SK-N-SH treated with all-trans-retinoic acid at 6 μM for 48 hours (cell line): ENCODE measurements at places on chromosomes 5 and 9.

DNA sequence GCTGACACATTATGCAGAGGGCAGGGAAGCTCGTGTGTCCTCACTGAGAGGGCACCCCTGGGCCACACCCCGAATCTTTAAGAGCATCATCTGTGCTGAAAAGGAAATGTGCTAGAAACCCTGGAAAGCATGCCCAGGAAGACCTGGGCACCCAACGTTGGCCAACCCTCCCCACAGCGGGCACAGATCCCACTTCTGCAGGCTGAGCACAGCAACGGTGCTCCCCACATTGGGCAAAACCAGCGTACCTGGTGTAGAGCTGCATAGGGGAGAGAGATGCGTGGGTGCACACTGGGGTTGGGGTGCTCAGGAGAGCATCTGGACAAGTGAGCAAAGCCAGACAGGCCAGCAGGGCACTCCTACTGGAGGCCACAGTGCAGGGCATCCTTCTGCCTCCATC, 32.6 kb downstream of the ROR2 start:
- ATAC-seq, result no peak

DNA sequence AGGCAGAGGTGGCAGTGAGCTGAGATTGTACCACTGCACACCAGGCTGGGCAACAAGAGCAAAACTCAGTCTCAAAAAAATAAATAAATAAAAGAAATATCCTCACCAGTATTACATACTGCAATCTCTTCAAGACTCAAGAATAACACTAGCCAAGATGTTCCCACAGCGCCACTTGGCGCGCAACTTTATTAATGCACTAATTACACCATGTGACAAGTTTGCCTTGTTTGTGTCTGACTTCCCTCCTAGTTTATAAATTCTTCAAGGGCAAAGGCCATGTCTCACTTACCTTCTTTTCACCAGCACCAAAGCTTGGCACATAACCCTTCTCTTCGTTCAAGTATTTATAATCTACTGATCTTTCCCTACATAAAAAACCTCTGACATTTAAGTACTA, 4.8 kb downstream of the SKP1 start:
- ATAC-seq, result no peak

DNA sequence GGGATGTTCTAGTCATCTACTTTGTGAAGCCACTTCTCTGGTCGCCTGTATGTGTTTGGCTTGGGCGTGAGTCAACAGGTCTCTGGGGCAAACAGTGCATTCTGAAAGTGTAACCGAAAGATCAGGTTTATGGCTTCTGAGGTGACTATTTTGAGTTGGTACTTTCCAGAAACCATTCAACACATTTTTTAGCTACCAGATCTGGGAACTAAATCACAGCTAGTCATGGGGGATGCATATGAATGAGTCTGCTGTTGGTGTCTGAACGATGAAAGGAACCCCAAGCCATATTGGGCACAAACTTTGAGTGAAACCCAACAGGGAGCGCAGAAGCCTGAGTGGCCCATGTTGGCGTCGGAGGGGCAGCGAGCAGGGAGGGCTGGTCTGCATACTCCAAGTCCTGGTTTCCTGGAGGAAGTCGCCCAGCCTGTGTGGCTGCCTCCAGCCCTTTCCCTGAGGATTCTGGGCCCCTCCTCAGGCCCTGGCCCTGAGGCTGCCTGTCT, 35.3 kb downstream of the UBE2QL1 start:
- ATAC-seq, result no peak

- no peak for ATAC-seq
Observed at GRCh38 chr5:172185096-172185461, 2.9 kb downstream of the STK10 start.

GRCh38 chr9:89549031-89549644, 51.2 kb upstream of the SEMA4D start:
- ATAC-seq, result peak; percentile 100

DNA sequence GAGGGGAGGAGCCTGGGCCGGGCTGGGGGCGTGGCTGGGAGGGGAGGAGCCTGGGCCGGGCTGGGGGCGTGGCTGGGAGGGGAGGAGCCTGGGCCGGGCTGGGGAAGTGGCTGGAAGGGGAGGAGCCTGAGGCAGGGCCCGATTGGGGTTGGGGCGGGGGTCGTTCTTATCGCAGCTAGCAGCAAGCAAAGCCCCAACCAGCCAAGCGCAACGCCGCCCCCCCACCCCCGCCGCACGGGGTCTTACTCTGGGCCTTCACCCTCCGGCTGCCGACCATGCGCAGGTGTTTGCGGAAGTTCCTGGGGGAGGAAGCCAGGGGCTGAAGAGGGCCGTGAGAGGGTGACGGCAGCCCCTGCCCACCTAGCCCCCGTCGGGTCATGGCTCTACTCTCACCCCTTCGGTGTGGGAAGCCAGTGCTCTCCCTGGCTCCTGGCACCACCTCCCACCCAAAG, 5.0 kb downstream of the NSMF start:
- peak; percentile 15 for ATAC-seq

GRCh38 chr9:1008216-1008615, 31.8 kb downstream of the DMRT3 start:
- ATAC-seq, result no peak

DNA sequence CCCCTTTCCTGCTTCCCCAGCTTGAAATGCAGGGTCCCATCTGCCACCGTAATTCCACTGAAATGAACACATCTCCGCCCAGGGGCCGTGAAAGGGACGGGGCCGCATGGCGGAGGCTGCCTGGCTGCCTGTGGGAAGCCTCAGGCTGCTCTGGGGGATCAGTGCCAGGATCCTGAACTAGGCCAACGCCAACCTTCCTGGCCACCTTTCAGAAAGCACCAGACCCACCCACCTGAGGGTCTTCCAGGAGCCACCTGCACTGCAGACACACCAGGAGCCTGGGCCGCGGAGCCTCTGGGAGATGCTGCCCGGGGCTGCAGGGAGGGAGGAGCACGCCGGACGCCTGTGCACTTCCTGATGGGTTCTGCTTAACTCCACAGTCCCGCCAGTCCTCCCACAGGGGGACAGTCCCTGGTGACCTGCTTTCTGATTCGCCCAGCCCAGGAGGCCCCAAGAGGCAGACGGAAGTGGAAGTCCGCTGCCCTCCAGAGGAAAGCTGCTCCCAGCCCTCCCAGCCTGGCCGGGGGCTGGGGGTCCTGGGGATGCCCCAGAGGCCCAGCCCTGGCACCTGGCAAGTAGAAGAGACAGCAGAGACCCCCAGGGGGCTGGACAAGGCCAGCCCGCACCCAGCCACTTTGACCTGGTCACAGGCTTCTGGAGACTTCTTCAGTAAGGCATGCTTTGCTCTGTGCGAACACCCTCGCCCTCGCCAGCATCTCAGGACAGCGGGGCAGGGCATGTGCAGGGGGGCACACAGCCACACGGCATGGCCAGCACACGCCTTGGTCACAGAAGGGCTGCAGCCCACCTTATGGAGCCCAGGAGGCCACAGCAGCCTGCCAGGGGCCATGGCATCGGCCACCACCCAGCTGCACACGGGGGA, at the start of gene CARD9:
TSS of gene CARD9 (minus strand) at position 370 of the 883 bp plus-strand sequence. CDS start 1,591 bp downstream, outside the sequence.
- ATAC-seq, result peak; percentile 27

DNA sequence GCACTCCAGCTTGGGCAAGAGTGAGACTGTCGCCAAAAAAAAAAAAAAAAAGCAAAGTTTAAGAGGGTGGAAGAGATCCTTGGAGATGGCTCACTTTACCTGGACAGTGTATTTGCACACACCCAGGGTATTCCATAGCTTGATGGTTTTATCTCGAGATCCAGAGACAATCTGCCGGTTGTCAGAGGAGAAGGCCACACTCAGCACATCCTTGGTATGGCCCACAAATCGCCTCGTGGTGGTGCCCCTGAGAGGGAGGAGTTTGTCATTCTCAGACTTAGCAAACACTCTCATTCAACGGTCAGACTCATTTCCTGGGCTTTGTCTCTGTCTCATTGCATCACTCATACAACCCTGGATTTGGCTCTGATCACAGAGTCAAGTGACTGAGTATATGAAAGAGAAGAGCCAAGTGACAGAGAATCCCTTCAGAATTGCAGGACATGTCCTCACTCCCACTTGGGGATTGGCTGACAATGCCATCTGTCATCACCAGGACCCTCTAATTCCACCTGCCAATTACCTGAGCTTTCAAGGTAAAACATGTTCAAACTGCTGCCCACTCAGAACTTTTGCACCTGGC, 2.2 kb downstream of the RACK1 start:
- peak; percentile 9 for ATAC-seq

GRCh38 chr5:69004676-69005075, 89.1 kb upstream of the SLC30A5 start:
- ATAC-seq, result no peak

DNA sequence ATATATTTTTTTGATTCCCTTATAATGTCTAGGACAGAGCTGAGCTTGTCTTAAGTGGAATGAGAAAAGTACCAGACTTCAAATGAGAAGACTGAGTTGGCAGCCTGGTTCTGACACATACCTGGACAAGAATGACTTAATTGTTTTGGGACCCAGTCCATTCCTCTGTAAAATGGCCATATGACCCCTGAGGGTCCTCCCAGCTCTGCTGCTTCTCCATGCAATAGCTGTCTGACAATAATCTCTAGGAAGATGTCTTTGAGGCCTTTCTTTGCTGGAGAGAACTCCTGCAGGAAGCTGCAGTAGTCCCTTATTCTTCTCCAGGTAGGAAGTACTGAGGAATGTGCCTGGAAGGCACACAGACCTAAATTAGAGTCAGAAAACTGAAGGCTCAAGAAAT, 55.9 kb upstream of the SLIT3 start:
- no peak for ATAC-seq

DNA sequence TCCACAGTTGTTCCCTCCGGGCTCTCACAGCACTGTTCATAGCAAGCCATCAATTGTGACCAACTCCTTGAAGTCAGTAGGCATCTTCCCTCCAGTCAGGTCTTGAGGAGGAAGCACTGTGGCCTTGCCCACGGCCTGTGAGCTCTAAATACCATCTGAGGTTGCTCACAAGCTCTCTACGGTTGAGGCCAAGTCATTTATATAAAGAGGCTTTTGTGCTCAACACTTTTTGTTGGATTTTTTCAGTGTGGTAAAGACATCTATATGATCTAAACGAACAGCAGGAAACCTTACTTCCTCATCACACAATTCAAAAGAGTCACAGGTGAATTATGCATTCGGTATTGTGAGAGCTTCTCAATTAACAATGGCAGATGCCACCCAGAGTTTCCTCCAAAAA, 97.3 kb downstream of the ZNF462 start:
- no peak for ATAC-seq

DNA sequence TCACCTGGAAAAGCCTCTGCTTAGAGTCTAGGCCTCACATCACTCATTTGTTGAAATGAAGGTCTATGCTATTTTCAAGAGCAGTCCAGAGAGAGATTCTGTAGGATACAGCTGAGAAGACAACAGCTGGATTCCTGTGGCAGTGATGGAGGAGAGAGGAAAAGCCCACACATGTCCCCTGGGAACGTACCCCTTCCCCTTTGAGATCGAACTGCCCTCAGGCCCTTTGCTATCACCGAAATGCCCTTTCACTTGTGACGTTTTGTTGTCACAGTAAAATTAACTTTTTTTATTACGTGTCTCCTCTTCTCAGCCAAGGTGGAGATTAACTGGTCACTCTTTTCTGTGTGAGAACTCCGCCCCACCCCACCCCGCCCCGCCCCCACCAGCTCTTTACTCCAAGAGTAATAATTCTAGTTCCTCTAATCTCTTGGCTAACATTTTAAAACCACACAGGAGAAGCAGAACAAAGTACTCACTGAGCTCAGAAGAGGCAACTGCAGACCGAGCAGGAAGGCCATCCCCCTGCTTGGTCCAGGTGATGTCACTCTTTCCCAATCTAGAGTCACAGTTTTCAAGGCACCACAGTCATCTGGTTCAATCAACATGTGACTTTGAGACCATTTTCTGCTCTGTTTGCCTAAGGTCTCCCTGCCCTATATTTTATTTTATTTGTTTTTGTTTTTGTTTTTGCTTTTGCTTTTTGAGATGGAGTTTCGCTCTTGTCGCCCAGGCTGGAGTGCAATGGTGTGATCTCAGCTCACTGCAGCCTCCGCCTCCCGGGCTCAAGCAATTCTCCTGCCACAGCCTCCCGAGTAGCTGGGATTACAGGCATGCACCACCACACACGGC, 105.6 kb downstream of the SUSD1 start:
- ATAC-seq, result no peak

DNA sequence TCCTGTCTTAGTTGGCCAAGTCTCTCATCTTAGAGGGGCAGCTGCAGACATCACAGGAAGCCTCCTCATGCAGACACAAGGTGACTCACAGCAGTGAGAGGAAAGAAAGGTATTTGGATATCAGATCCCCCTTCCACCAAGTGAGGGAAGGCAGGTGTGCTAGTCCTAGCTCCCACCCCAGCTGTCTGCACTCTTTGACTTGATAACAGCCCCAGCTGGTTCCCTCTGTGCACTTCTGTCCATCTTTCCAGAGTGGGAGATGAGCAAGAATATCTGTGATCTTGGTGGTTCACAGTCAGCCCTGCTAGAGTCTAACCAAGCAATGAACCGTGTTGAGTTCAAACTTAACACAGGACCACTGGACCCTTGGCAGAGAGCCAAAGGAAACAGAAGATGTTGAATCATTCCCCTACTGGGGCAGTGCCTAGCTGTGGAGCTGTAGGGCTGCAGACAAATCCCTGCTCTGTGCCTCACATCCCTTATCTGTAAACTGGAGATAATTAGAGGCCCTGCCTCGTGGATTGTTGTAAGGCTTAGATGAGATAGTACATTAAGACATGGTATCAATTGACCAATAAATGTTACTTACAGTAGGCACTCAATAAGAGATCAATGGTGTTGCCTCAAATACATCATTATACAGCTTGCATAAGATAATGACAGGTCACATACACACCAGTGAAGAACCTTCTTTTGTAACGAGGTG, 39.1 kb downstream of the SH3RF2 start:
- peak; percentile 79 for ATAC-seq

DNA sequence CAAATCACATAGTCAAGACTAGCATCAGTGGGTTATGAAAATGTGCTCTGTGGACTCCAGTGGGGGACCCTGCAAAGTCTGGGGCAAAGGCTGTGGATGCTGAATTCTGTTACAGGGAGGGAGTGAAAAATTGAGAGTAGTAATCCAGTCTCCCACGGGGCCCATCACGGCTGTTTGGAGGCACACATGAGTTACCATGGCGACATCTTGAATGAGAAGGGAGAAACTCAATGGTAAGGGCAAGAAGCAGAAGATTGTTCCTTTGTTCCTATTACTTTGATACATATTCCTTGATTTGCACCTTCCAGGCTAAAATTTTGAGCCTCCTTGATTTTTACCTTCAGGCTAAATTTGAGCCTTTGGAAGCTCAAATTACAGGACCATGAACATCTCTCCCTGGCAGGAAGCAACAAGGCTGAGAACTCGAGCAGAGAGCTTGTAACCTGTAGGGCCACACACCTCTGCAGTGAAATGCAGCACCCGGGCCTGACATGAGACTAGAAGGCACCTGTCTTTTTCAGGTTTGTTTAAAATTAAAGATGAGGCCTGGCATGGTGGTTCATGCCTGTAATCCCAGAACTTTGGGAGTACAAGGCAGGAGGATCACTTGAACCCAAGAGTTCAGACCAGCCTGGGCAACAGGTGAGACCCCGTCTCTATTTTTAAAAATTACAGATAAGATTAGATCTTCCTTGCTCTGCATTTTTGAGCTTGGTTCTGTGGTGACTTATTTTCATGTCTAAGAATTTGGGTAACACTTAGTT, 31.0 kb upstream of the ZFR start:
- no peak for ATAC-seq

GRCh38 chr5:17966640-17967402, 332.6 kb downstream of the TAF11L14 start:
- ATAC-seq, result no peak
